Caco-2 (cell line): ENCODE measurements at places on chromosomes 2 and 18.
A peak's percentile ranks its signal among the peaks of the same experiment; 100 is the strongest.

DNA sequence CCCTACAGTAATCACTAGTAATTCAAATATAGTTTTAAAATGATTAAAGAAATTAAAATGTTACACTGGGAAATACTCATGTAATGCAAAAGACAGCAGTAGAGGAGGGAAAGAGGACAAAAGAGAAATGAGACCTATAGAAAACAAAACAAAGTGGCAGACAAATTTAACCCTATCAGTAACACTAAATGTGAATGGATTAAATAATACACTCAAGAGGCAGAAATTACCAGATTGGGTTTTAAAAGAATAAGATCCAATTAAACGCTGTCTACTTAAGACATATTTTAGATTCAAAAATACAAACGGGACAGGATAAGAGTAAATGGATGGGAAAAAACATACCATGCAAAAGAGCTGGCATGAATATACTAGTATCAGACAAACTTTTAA lies 17.0 kb downstream of the TLK1 start:
- DNase-seq, result no peak

DNA sequence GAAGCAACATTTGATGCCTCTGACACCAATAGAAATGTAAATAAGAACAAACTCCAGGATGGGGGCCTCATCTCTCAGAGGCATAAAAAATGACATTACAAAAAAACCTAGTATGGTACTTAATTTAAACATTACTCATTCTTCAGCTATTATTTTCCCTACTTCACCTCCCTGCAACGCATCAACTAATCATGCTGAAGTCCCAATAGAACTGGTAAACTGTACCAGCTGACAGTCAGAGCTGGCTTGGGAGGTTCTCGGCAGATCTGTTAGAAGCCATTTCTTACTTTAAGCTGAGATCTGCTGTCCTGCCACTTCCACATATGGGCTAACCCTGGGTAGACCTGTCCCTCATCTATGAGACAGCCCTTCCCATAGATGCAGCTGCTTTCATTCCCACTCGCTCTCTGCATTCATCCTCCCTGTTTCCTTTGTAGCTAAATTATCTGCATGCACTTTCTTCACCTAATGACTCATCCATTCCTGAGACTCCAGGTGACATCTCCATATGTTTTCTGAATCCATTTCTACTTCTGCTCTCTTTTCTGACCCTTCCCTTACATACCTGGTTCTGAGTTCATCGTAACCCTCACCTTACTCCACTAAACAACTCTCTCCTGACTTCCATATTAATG lies 108.1 kb downstream of the AOX1 start:
- DNase-seq, result no peak

DNA sequence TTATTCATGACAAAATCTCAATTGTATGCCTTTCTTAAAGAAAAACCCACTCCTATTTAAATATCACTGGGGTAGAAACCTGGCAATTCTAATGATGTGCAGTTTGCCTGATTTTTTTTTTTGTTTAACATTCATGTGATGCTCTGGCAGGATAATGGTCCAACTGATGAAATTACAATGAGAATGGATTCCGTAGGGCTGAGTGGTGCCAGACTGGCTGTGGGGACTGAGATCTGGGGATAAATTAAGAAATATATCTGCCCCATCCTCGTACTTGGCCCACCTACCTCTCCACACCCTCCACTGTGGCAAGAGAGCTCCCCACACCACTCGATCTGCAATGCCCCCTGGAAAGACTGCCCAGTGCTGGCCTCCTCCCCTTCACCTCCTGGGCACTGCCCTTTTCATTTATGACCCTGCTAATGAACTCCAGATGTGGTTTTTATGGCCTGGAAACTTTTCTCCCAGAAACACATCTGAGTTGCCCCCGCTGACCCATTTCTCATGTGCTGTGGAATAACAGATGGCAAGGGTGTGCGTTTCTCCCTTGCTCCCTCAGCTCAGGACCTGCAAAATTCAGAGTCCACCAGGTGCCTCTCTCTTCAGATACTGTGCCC lies 33.0 kb upstream of the RPL37A start:
- DNase-seq, result no peak

DNA sequence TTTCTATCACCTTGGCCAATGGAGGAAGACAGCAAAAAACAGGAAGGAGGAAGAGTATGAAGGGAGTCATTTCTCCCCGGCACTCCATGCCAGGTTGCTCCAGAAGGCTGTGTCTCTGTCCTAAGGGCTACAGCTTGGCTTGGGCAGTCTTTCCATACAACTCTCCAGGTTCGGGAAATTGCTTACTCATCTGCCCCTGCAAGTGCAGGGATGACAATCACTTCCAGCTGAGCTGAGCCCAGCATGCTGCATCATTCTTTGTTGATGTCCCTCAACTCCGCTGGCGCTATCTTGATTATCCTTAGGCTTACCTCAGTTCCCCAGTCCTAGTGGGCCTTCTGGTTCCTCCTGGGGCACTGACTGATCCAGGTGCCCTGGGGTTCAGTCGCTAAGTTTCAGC lies 86.9 kb upstream of the COPS8 start:
- no peak for DNase-seq

DNA sequence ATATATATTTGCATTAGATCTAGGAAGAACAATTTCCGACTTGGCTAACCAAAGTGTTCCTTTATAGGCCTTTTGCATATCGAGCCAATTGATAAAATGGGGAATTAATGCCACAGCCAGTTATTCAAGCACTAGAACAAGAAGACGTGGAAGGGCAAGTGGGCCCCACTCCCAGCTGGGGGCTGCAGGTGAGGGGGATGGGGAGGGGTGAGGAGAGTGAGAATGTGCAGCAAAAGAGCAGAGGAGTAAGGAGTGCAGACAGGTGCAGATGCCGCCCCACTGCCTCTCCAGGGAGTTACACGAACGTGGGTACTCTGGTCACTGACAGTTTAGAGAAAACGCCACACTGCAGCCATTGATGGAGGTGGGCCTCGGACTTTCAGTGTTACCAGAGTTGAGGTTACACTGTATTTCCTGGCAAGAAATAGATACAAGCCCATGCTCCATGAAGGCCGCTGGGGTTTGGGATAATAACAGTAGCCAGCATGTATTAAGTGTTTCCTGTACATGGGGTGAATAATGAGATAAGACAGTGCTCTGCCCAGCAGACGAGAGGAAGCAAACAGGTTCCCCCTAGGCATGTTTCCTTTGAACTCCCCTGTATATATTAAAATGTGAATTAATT lies 40.9 kb downstream of the GORASP2 start:
- no peak for DNase-seq

DNA sequence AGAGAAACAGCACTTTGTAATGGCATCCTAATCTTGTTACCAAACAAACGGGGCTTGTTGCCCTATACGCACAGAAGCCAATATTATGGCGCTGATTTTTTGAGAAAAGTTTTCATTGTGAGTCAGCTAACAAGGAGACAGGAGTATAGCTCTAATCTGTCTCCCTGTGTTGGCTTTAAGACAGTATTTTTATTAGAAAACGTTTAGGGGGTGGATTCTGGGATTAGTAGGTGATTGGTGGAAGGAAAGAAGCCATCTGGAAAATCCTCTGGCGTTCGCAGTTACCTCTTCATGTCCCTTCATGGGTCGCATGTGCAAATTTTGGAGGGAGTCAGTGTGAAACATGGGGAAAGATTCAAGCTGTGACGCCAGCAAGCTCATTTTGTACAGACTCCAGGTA lies 698 bp upstream of the TMEM237 start:
- no peak for DNase-seq

- DNase-seq, result no peak
Observed at GRCh38 chr2:195763866-195764265, 106.8 kb downstream of the SLC39A10 start.

- no peak for DNase-seq
Observed at GRCh38 chr2:8138923-8139667, 542.8 kb upstream of the ID2 start.

- DNase-seq, result no peak
Observed at GRCh38 chr2:67797801-67798540, 264.8 kb downstream of the C1D start.

DNA sequence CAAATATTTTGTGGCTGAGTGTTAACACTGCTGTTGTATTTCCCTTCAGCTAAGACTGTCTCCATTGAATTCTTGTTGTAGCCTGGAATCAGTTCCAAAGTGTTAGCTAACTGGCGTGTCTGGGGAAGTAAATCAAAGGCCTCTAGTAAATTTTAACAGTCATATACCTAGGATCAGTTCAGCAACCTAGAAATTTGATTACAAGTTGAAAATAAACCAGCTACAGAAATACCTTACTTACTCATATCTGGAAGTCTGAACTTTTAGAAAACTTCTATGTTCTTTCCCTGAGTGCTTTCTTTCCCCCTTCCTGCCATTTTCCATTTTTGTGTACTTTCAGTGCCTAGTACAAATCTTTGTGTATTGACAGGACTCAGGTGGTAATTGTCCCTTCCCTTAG lies 396.7 kb upstream of the DCC start:
- no peak for DNase-seq

DNA sequence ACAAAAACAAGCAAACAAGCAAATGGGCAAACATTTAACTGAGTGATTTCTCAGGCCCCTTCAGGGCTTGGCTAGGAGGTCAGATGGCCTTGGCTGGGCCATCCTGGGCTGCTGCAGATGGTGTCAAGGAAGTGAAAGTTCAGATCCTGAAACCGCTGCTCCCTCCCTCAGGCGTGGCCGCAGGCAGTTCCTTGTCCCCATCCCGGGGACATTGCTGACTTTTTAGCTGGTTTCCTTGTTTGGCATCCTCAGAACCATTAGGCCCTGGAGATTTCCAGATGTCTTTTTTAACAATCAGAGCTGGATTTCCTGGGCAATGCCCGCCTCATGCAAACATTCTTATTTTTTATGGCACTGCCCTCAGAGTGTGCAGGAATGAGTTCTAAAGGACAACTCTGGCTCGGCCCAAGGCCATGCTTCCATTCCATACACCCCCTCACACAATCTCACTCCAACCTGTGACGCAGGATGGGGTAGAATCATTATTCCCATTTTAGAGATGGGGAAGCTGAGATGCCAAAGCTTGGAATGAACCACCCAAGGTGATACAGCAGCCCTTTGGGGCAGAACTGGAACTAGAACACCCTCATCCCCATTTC lies 86.1 kb upstream of the ZCCHC2 start:
- DNase-seq, result no peak

GRCh38 chr2:15170070-15170775 lies 390.9 kb downstream of the NBAS start:
- no peak for DNase-seq

- DNase-seq, result no peak
Observed at GRCh38 chr18:34122724-34123334, 101.9 kb downstream of the NOL4 start.

GRCh38 chr2:84492571-84492970 lies 23.7 kb upstream of the DNAH6 start:
- no peak for DNase-seq

DNA sequence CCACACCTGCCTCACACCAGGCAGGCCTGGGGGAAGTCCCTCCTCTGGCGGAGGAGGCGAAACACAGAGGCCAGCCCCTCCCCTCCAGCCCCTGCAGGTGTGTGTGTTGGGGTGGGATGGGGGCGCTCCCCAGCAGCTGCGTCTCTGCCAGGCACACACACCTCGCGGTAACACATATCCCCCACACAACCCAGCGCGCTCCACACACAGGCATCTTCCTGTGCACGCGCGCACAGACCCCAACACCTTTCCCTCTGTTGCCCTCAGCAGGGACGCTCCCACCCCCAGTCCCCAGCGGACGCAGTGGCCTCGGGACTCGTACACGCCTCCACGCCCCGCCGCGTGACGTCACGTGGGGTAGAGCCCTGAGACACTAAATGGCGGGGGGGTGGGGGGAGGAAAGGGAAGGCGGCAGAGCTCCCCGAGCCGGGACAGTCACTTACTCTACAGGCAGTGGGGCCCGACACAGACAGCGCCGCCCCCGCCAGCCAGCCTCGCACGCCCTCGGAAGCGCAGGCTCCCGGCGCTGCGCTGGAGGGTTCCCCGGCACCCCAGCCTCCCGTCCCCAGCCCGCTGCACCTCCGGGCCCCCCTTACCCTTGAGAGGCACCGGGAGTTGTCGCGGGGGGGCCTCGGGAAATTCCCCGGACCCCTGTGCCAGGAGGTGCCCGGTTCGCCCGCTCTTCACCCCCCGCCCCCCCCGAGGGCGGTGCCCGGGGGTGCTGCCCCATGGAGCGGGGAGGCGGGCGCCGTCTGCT lies at the start of gene WNT10A:
Gene WNT10A, plus strand, starts transcription at position 751 of the 757 bp plus-strand sequence. CDS start 144 bp downstream, outside the sequence.
- DNase-seq, result peak; percentile 65

- DNase-seq, result no peak
Observed at GRCh38 chr2:68832233-68832869, 38.8 kb downstream of the BMP10 start.

GRCh38 chr2:50952596-50952995 lies 79.3 kb downstream of the NRXN1 start:
- no peak for DNase-seq

- DNase-seq, result no peak
Observed at GRCh38 chr2:102107741-102108070, 34.8 kb upstream of the IL1R1 start.

- DNase-seq, result no peak
Observed at GRCh38 chr2:149826471-149827125, 239.0 kb upstream of the MMADHC start.

GRCh38 chr2:39269941-39270340 lies 26.2 kb upstream of the CDKL4 start:
- DNase-seq, result no peak

DNA sequence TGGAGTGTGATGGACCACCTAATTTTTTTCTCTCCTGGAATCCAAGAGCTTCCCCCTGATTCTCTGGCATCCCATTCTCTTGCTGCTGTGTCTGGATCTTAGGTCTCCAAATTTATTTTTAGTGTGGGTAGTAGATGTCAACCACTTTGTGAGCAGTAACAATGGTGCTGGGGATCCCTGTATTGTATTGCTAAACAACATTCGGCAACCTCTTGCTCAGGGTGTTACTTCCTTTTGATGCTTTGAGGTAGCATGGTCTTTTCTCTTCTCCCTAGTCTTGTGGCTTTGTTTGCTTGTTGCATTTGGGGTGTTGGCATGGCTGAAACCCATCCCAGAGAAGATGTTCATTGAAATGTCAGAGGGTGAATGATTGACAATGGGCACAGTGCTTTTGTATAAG lies 737.4 kb downstream of the BCL11A start:
- DNase-seq, result no peak

- DNase-seq, result no peak
Observed at GRCh38 chr2:234534515-234534914, 37.6 kb upstream of the ARL4C start.

- peak; percentile 7 for DNase-seq
Observed at GRCh38 chr18:44838971-44839666, 158.4 kb downstream of the SETBP1 start.

DNA sequence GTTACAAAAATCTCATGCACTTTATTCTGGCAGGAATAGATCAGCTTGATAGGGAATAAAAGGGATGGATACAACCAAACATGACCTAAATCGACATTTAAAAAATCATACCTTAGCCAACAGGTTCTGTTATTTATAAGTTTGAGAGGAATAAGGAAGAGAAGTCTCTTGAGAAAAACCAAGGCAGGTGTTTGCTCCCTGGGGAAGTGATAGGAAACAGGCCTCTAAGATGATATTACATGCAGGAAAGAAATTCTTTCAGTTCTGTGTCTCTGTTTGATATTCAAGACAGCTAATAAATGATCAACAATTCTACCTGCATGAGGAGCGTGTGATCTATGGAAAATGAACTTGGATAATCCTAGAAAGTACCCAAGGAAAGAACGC lies 184.8 kb upstream of the ZEB2 start:
- no peak for DNase-seq
